ENCODE measurements at places on chromosomes 6 and 20.

GRCh38 chr6:29850011-29850553 is 22.5 kb downstream of the HLA-G start:
- peaks cover 16% of the 10 kb centered on the region for H3K4me1 ChIP-seq
- peak overlapping the region; percentile 55 for H3K4me3 ChIP-seq
- peaks cover 79% of the 10 kb centered on the region for H3K27me3 ChIP-seq
- no peak overlapping the region for H3K27ac ChIP-seq
- no peaks in the 10 kb centered on the region for H3K36me3 ChIP-seq

DNA sequence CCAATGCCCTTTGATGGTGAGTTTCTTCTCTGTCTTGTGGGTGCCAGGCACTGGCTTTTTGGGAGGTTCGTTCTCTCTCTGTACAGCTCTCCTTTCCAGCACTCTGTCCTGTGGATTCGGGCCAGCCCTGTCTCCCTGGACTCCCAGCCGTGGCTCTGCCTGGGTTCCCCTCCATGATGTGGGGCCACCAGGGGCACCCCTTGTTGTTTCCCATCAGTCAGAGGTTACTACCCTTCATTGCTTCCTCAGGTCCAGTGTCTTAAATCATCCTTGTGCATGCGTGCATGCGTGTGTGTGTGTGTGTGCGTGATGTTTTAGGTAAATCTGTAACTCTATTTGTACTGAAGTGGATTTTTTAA is 40.5 kb downstream of the DYNLT1 start:
- H3K27me3 ChIP-seq: no peaks in the 10 kb centered on the region
- H3K36me3 ChIP-seq: peaks cover 20% of the 10 kb centered on the region
- no peak overlapping the region for H3K4me3 ChIP-seq
- H3K27ac ChIP-seq: no peak overlapping the region

DNA sequence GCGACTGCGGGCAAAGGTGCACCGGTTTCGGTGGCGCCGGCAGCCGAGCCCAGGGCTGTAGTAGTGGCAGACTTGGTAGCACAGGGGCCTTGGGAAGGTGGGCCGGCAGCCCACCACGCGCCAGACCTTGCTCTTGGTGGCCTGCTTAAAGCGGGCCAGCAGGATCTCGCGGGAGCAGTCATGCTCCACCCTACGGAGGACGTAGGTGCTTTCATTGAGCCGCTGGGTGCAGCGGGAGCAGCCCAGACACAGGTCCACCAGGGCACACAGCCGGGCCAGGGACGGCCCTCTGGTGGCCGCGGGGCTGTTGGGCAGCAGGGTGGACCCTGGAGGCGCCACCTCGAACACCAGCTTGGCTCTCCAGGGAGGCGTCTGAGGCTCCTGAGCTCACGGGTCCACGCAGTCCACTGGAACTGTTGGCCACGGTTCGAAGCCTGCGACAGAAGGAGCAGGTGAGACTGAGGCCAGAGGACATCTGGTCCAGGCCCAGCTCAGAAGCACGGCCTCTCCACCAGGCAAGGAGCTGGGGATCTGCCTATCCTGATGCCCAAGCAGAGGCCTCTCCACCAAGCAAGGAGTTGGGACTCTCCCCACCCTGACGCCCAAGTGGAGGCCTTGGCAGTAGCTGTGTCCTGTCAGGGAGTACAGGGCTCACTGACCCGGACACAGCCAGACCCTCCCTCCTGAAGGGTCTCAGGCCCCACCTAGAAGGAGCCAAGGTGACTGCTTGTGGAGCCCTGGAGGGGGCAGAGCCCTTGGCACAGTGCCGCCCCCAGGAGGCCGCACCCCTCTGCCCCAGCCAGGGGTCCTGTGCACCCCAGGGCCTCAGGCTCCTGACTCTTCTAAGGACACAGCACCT is 1.0 kb downstream of the HELZ2 start:
- peaks cover 4% of the 10 kb centered on the region for H3K4me1 ChIP-seq
- H3K36me3 ChIP-seq: peaks cover 3% of the 10 kb centered on the region
- H3K27me3 ChIP-seq: peaks cover 14% of the 10 kb centered on the region
- peak overlapping the region; percentile 91 for H3K4me3 ChIP-seq
- DNase-seq: peak; percentile 45
- H3K27ac ChIP-seq: peak overlapping the region; percentile 95

DNA sequence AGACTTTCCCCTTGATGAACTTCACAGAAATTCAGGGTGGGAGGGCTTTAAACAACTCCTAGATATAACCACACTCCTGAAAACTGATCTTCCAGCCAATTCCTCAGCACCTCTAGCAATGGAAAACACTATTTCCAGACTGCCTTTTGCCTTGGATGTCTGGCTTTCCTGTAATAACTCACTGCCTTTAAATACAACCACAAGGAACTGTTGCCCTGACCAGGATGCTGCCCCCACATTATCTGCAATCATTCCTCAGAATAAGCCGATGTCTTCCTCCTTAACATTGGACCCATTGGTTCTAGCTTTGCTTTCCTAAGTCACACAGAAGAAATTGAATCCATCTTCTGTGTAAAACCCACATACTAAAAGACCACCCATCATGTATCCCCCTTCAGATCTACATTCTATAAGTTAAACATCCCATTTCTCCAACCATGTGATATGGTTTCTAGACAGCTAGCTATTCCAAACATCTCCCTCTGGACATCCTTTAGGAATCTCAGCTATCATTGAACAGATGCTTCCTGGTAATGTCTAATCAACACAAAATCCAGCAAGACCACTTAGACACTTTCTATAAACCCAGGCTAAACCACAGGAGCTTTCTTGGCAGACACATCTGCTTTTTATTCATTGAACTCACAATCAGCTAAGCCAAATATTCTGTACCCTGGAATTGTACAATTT is 95.9 kb upstream of the KCNQ5 start:
- DNase-seq: no peak
- H3K4me3 ChIP-seq: no peak overlapping the region
- H3K4me1 ChIP-seq: no peaks in the 10 kb centered on the region
- peaks cover 13% of the 10 kb centered on the region for H3K27me3 ChIP-seq
- no peaks in the 10 kb centered on the region for H3K36me3 ChIP-seq

GRCh38 chr6:5204376-5204775 is 56.4 kb downstream of the LYRM4 start:
- H3K27me3 ChIP-seq: no peaks in the 10 kb centered on the region
- H3K4me3 ChIP-seq: no peak overlapping the region
- no peak overlapping the region for H3K27ac ChIP-seq
- H3K4me1 ChIP-seq: no peaks in the 10 kb centered on the region
- no peak for DNase-seq

- no peak overlapping the region for H3K27ac ChIP-seq
- no peak for DNase-seq
- H3K4me3 ChIP-seq: no peak overlapping the region
- H3K36me3 ChIP-seq: no peaks in the 10 kb centered on the region
Observed at GRCh38 chr6:120005292-120005976, 655.9 kb upstream of the MAN1A1 start.

- H3K27ac ChIP-seq: no peak overlapping the region
- no peaks in the 10 kb centered on the region for H3K4me1 ChIP-seq
- no peaks in the 10 kb centered on the region for H3K36me3 ChIP-seq
Observed at GRCh38 chr20:59403261-59403961, 103.0 kb downstream of the EDN3 start.

- no peak for DNase-seq
- no peaks in the 10 kb centered on the region for H3K36me3 ChIP-seq
- peaks cover 12% of the 10 kb centered on the region for H3K27me3 ChIP-seq
Observed at GRCh38 chr20:891706-892080, 24.4 kb downstream of the ANGPT4 start.

- H3K27me3 ChIP-seq: no peaks in the 10 kb centered on the region
- peaks cover 4% of the 10 kb centered on the region for H3K4me1 ChIP-seq
- no peak overlapping the region for H3K27ac ChIP-seq
- no peaks in the 10 kb centered on the region for H3K36me3 ChIP-seq
- no peak overlapping the region for H3K4me3 ChIP-seq
Observed at GRCh38 chr6:34531580-34532201, 24.4 kb downstream of the SPDEF start.

DNA sequence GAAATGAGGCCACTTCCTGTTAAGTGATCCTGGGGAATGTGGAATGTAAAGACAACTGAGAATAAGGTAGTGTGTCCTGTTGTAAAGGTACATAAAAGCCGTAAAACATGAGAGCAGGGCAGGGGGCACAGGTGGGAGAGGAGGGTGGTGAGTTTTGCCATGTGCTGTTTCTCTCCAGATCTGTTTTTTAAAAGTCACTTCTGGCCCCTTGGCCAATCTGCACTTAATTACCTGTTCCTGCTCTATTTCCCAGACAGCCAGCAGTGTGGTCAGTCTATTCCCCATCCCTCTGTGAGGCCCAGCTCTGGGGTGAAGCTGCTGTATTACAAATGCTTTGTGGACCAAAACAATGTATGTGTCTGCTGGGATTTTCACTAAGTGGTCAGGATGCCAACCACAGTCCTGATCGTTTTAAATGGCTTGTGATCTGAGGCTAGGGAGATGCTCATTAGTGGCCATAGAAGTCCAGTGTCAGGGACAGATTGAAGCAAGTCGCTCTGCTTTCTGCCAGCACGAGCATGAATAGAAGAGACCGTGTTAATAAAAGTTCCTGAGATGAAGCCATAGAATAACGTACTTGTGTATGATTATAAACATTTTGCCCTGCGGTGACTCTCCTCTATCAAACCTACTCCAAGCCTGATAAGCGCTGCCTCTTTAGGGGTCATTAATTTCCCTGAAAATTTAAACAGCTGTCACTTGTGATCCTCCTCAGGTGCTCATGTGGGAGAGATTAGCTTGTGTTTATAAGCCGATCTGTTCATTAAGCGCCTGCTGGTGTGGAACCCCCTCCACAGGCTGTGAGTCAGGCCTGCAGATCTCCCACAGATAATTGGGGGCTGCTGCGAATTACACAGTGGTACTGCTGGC is 111.8 kb upstream of the CENPW start:
- no peaks in the 10 kb centered on the region for H3K27me3 ChIP-seq
- H3K36me3 ChIP-seq: no peaks in the 10 kb centered on the region
- no peak overlapping the region for H3K27ac ChIP-seq
- DNase-seq: no peak
- H3K4me1 ChIP-seq: no peaks in the 10 kb centered on the region

- H3K4me3 ChIP-seq: no peak overlapping the region
- H3K36me3 ChIP-seq: no peaks in the 10 kb centered on the region
- H3K27ac ChIP-seq: no peak overlapping the region
Observed at GRCh38 chr6:66900133-66901083, 1193.4 kb upstream of the EYS start.

DNA sequence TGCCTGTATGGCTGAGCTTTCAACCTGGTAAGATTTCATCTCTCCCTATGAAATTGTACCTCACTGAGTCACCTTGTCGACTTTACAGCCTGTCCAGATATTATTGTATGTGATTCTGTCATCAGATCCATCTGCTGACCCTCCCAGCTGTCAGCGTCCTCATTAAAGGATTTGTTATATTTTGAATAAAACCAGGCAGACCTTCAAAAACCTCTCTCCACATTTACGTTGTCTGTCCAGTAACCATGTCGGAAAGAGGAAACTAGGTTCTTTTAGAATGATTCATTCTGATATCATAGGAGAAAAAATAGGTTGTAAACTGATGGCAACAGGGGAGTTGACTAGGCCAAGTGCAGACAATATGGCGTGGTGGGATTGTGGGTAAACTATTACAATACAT is 38.5 kb downstream of the TSPYL4 start:
- H3K36me3 ChIP-seq: no peaks in the 10 kb centered on the region
- DNase-seq: no peak
- H3K27me3 ChIP-seq: no peaks in the 10 kb centered on the region
- H3K27ac ChIP-seq: no peak overlapping the region
- H3K4me1 ChIP-seq: peaks cover 1% of the 10 kb centered on the region
- H3K4me3 ChIP-seq: no peak overlapping the region

- no peaks in the 10 kb centered on the region for H3K27me3 ChIP-seq
- peak overlapping the region; percentile 100 for H3K27ac ChIP-seq
- H3K4me3 ChIP-seq: peak overlapping the region; percentile 100
- peaks cover 43% of the 10 kb centered on the region for H3K4me1 ChIP-seq
- DNase-seq: peak; percentile 60
Observed at GRCh38 chr6:16762550-16763477, 1.6 kb upstream of the ATXN1 start.

DNA sequence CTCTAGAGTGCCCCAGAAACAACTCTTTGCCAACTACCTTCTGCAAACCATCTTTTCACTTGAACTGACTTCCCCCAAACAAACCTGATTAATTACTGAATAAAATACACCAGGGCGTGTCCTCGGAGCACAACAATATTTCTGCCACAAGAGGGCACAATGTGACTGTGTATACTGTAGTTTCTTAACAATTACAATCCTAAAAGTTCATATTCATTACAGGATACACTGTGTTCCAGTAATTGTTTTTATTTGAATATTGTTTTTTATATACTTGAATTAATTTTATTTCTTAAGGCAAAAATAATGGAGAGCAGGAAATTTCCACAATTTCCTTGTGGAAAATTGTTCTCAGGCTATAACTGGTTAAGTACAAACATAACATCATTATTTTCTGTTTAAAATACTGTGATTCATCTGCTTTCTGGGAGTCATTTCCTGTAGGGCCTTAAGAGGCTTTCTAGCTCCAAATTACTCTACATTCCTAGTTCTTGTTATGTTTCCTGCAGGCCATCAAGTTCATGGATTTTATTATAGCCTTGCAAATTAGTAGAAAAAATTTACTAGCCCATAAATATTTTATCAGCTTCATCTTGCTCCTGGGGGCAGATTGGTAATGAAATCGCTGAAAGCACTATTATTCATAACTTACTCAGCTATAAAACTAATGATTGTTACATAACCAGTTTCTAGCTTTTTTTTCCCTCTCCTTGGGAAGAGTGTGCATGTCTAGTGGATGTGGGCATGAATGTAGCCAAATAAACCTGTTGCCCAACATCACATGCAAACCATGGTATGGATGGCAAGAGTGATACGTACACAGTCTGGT is 51.9 kb upstream of the SLC22A16 start:
- no peaks in the 10 kb centered on the region for H3K36me3 ChIP-seq
- H3K27ac ChIP-seq: no peak overlapping the region
- H3K4me1 ChIP-seq: peaks cover 4% of the 10 kb centered on the region
- no peak overlapping the region for H3K4me3 ChIP-seq
- peaks cover 10% of the 10 kb centered on the region for H3K27me3 ChIP-seq
- no peak for DNase-seq

GRCh38 chr20:56348305-56348693 is 10.5 kb upstream of the FAM210B start:
- no peak for DNase-seq
- peaks cover 2% of the 10 kb centered on the region for H3K4me1 ChIP-seq
- no peaks in the 10 kb centered on the region for H3K36me3 ChIP-seq
- H3K4me3 ChIP-seq: no peak overlapping the region
- H3K27ac ChIP-seq: no peak overlapping the region

GRCh38 chr20:35034145-35034544 is 58.5 kb downstream of the TRPC4AP start:
- no peak for DNase-seq
- H3K4me1 ChIP-seq: no peaks in the 10 kb centered on the region

DNA sequence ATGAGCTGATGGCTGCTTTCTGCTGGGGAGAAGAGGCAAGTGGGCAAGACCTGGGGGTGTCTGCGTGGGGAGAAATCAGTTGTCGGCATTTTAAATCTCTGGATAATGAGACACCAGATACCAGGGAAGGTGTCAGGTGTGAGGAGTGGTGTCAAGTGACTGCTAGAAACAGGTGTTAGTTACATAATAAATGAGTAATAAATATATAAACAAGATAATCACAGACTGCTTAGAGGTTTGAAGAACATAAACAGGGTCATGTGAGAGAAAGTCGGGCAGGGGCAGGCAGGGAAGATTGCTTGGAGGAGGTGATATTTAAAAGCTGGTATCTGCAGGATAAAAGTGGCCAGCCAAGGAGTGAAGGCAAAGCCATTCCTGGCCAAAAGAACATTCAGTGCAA is 87.2 kb upstream of the RIN2 start:
- H3K4me1 ChIP-seq: peaks cover 2% of the 10 kb centered on the region
- H3K36me3 ChIP-seq: no peaks in the 10 kb centered on the region
- H3K27me3 ChIP-seq: peaks cover 5% of the 10 kb centered on the region
- H3K27ac ChIP-seq: no peak overlapping the region

GRCh38 chr6:87152526-87152955 is 2.8 kb upstream of the ZNF292 start:
- DNase-seq: no peak
- peak overlapping the region; percentile 100 for H3K4me3 ChIP-seq
- H3K27ac ChIP-seq: peak overlapping the region; percentile 97
- H3K36me3 ChIP-seq: peaks cover 10% of the 10 kb centered on the region
- H3K27me3 ChIP-seq: peaks cover 16% of the 10 kb centered on the region
- peaks cover 35% of the 10 kb centered on the region for H3K4me1 ChIP-seq
